CD4-positive, alpha-beta T cell treated with Interleukin-2 at 100 ng/mL for 4 hours (primary cell): ENCODE measurements at places on chromosomes 5 and 9.

DNA sequence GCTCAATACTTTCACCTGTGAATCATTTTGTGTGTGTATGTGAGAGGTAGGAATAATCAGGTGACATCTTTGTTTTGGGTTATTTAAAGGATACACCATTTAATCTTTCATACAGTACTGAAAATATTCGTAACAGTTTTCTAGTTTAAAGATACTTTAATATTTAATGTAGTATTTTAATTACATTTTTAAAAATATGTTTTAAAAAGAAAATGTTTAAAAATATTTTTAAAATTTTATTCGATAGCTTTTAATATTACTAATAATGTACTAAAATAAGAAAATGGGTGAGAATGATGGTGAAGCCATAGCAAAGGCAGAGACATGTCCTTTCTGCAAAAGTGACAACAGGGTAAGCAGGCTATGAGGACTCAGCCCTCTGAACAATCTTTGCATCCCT is 56.3 kb upstream of the MEF2C start:
- DNase-seq: no peak

GRCh38 chr5:6718718-6719117 is 5.5 kb downstream of the TENT4A start:
- no peak for DNase-seq

- DNase-seq: no peak
Observed at GRCh38 chr9:127913682-127914081, 3.2 kb downstream of the ST6GALNAC4 start.

- DNase-seq: no peak
Observed at GRCh38 chr9:136026266-136026942, 65.2 kb upstream of the UBAC1 start.

DNA sequence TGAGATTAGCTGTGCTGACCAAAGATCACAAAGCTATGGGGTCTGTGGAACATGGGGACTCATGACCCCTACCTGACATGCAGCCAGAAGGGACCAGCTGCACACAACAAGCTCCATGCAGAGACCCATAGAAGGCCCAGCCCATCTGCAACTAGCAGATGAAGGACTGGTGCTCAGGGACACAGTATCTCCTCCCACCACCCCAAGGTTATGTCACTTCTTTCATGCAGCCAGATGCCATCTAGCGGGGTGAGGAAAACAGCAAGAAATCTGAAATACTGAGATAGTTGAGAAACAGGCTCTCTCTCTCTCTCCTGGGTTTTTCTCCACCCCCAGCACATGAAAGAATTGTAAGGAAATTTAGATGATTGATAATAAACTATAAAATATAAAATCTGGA is 161.3 kb upstream of the DAPK1 start:
- no peak for DNase-seq
